Effector CD4-positive, alpha-beta T cell (primary cell): ENCODE measurements at places on chromosomes 1 and 21.

GRCh38 chr1:190849346-190849745, 371.7 kb upstream of the BRINP3 start:
- no peak for DNase-seq

GRCh38 chr1:209542585-209542984, 40.9 kb upstream of the CAMK1G start:
- DNase-seq: no peak

DNA sequence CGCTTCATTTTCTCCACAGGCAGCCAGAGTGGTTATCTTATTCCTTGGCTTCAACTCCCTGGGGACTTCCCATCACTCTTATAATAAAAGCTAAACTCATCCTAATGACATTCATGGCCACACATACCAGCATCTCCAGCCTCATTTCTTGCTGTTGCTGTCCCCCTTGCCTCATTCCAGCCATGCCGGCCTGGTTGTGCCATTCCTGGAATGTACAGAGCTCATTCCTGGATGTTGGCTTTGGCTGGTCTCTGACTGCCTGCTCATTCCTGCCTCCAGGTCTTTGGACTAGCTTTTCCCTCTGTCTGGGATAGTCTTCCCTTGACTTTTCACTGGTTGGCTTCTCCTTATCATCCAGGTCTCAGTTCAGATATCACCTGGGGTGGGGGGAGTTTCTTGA, 2.4 kb upstream of the PEF1 start:
- DNase-seq: no peak

GRCh38 chr21:36260030-36260787, 59.8 kb upstream of the MORC3 start:
- peak; percentile 47 for DNase-seq

GRCh38 chr1:109466452-109467300, at the start of gene SYPL2:
Gene SYPL2, plus strand, starts transcription at chr1:109466546. Its CDS starts 298 bp downstream, at chr1:109466844.
- DNase-seq: no peak

- DNase-seq: no peak
Measured at GRCh38 chr1:18549906-18550305, 69.2 kb downstream of the KLHDC7A start.

GRCh38 chr1:82215853-82216175, 415.1 kb downstream of the ADGRL2 start:
- DNase-seq: no peak

DNA sequence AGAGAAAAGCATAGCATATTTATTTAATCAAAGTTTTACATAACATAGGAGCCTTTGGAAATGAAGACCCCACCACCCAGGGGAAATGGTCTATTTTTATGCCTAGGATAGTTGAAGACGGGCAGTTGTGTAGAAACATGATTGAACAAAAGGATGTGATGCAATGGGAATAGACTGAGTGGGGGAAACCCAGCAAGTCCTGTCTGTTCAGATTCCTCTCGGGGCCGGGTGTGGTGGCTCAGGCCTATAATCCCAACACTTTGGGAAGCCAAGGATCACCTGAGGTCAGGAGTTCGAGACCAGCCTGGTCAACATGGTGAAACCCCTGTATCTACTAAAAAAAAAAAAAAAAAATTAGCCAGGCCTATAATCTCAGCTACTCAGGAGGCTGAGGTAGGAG, 298.3 kb downstream of the MATN1 start:
- no peak for DNase-seq

DNA sequence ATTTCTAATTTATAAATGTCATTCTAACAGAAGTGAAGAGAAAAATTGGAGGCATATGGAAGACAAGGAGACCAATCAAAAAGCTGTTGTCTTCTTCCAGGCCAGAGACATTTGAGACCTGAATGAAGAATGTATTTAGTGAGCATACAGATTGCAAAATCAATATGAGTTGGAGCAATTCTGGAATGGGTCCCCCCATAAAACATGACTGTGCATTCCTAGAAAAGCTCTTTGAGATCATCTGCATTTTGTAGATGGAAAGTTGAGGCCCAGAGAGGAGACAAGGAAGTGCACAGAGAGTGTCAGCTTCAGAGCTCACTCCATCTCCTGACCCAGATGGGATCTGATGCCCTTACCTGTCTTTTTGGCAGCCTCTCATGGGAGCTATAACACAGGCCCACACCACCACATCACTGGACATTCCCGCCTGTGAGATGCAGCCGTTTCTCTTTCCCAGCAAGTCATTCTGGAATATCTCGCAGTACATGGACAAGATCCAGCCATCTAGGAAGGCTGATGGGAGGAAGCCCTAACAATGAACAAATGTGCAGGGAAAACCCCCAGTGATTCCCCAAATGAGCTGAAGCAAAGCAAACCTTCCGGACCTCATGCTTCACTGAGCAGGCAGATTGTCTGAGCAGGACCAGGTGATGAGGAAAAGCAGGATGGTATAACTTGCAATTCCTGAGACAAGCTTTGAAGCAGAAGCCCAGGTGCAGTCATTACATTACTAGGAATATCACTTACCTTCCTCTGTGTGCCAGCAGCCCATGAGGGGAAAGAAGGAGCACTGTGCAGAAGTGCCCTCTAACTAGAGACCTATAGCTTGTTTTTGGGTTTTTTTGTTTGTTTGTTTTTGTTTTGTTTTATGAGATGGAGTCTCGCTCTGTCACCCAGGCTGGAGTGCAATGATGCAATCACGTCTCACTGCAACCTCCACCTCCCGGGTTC, 445.6 kb downstream of the PLPP3 start:
- no peak for DNase-seq

GRCh38 chr1:18183533-18183932, 75.9 kb downstream of the IGSF21 start:
- no peak for DNase-seq

DNA sequence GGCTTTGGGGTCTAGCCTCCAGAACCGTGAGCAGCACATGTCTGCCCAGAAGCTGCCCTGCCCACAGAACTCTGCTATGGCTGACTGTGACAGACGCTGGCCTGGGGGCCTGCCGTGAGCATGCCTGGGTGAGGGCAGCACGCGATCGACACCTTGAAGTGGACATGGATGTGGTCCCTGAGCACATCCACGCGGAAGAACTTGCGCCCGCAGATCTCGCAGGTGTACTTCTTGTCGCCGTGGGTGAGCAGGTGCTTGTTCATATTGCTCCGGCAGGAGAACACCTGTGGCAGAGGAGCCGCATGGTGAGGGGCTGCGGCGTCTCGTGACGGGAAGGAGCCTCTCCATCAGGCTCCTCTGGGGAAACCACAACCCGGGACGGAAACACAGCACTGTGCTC, 56.0 kb downstream of the PRDM15 start:
- no peak for DNase-seq

GRCh38 chr1:110449661-110450651, 993 bp upstream of the PROK1 start:
- DNase-seq: no peak

DNA sequence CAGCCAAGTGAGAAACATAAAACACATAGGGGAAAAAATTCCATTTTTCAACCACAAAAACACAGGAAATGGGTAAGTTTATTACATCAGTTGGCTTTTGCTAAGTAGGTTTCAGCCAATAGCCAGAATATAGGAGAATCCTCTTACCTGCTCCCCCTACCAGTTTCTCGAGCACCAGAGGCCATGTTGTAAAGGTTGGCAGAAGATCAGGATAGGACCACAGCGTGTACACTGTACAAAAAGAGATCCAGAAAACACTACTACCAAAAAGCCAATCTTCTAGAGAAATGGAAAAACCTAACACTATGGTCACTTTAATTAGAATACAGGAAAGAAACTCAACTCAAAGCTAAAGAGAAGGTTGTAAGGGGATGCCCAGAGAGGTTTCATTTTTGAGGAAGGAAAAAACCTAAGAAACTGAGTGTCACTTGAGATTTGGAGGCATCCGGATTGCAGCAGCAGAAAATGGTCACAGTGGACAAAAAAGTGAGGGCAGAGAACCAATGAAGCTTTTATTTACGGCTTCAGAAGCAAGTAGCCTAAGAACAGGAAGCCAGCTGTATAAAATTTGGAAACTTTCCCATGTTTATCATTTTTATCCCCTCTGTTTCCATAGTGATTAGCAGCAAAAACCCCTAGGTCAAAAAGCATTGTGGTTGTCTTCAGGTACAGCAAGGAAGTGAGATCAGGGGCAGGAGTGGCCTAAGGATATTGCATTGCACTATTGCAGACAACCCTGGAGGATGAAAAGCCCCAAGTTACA, 2.9 kb downstream of the EIF2D start:
- no peak for DNase-seq

DNA sequence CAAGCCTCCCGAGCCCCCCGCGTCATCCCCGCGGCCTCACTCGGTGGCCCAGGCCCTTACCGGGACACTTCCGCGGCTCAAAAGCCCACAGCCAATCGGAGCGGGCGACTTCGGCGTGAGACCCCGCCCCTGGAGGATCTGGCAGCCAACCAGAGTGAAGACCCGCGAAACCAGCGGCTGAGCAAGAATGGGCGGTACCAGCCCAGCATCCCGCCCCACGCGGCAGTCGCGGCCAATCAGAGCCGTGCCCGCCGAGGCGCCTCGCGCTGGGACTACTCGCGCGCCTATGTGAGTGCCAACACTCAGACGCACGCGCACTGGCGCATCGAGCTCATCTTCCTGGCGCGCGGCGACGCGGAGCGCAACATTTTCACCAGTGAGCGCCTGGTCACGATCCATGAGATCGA, 22.5 kb downstream of the DISP3 start:
- DNase-seq: no peak

DNA sequence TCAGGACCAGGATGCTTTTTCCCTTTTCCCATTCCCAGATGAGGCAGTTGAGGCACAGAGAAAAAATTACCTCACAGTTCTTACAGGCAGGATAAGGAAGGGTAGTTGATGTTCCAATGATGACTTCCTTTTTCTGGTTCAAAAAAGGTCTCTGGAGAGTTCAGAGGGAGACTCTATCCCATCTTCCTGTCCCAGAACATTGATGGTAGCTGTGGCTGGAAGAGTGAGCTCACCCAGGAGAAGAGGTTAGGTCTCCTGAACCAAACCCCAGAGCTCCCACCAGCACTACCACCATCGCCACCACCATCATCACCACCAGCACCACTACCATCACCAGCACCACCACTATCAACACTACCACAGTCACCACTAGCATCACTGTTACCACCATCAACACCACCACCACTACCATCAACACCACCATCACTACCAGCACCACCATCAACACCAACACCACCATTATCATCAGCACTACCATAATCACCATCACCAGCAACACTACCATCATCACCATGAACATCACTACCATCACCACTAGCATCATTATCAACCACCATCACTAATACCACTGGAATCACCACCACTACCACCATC, 105.5 kb upstream of the RUNX3 start:
- DNase-seq: no peak

GRCh38 chr1:17192394-17193221, 12.3 kb upstream of the PADI1 start:
- DNase-seq: no peak

DNA sequence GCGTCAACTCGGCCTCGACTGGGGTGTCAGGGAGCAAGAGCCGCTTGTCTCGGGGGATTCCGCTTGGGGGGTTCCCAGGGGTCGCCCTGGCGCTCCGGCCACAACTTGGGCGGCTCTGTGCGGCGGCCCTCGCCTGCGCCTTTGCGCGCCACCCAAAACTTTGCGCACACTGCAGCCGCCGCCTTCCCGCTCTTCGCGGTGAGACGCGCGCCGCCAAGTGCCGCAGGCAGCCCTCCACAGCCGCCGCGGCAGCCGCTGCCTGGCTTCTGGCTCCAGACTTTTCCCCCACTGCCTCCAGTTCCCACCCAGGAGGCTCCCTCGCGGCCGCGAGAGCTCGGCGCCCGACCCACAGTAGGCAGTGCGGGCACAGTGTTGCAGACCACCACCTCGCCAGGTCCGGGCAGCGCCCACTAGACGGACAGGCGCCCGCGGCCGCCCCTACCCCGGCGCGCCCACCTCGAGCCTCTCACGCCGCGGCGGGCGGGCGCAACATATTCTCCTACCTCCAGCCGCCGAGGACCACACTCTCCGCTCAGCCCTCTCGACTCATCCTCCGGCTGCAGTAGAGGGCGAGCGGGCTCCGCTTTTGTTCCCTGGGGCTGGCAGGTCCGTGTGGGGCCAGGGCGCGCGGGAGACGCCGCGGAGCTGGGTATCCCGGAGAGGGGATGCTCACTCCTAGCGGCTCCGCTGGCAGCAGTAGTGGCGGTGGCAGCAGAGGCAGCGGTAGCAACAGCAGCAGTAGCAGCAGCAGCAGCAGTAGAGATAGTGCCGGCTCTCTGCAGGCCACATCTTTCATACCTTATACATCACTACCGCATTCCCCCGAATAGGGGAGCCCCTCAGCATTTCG, 296.6 kb downstream of the OMA1 start:
- no peak for DNase-seq

GRCh38 chr1:3290915-3291314, 163.6 kb upstream of the ARHGEF16 start:
- no peak for DNase-seq

GRCh38 chr1:156781585-156782186, 14.4 kb downstream of the PRCC start:
- no peak for DNase-seq

DNA sequence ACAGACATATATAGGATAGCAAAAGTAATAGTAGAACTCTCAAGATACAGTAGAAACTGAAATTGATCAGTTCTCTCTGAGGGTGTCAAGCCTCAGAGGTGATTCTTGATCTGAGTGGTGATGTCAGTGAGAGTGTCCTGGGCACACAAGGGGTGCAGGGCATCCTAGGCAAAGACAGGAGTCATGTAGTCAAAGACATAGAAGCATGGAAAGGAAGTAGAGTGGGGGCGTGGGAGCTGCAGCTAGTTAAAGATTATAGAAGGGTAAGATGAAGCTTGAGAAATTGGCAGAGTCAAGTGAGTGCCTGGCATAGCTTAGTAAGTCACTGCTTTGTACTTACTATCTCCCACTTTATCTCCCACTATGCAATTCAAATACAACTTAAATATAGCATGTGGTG, 22.8 kb downstream of the CDC7 start:
- DNase-seq: no peak

DNA sequence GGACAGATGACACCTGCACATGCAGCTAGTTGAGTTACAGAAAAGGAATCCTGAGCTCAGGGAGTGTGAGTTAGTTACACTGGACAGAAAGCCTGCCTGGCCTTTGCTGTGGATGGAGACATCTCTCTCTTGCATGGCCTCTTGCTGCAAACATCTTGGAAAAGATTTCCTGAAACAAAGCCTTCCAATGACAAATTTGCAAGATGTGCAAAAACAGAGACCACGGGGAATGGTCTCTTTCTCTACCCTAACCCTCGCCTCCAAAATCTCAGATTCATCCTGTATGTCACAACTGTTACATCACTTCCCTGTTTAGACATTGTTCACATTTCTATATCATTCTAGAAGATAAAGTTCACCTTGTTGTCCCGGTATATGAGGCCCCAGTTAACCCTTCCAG, 415.6 kb downstream of the RYR2 start:
- DNase-seq: no peak

- no peak for DNase-seq
Measured at GRCh38 chr1:240739139-240739538, 127.2 kb upstream of the GREM2 start.

- no peak for DNase-seq
Measured at GRCh38 chr1:19400875-19401534, 84.3 kb downstream of the CAPZB start.
